NCI-H774 (cell line): ENCODE measurements at places on chromosomes 12 and 14.
A peak's percentile ranks its signal among the peaks of the same experiment; 100 is the strongest.

- no peak for DNase-seq
Observed at GRCh38 chr12:39846304-39846703, 226.7 kb upstream of the ABCD2 start.

GRCh38 chr12:71160585-71160984, 2.8 kb upstream of the TSPAN8 start:
- no peak for DNase-seq

DNA sequence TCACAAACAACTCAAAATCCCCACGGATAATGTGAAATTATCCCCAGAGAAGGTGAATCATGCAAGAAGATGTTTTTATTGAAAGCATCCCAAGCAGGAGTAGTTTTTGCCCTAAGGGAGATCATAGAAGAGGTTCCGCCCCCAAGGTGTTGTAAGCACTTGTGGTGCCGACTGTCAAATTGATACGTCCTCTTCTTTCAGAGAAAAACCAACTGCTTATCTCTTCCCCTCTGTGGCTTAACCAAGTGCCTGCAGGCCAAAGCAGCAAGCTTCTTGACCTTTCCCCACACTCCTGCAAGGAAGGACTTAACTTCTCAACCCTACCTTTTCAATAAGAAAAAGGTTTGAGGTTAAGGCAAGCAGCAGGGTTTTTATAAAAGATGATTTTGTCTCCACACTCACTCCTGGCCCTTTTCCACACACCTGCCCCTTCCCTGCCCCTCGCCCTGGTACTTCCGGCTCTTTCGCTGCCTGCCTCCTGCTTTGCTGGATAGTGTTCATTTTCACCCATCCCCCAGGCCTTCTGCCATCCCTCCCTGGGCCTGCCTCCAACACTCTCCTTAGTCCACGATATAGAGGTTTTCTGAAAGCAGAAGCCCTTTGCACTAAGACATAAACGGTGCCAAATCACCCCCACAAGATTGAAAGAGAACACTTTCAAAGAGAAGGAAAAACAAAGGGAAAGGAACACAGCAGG, 114.5 kb downstream of the EGLN3 start:
- DNase-seq: no peak

- peak; percentile 7 for DNase-seq
Observed at GRCh38 chr14:24243336-24243836, 963 bp upstream of the TINF2 start.

GRCh38 chr12:19755136-19755535, 315.8 kb downstream of the AEBP2 start:
- DNase-seq: no peak
